ENCODE measurements at places on chromosomes 1 and 21. TPM values are rescaled to one million over a fixed set of nuclear protein-coding genes. Genes with fewer than 3 reads are reported as not detected.

SLC6A17 gene
- 4.1 TPM for total RNA-seq

KCNA3 gene
- total RNA-seq: not detected

SLC45A1 gene
- 10.3 TPM for total RNA-seq

WLS gene
- 15.3 TPM for total RNA-seq

INAVA gene
- 46.3 TPM for total RNA-seq

TNFRSF8 gene
- 0.16 TPM for total RNA-seq

EPHA8 gene
- 0.02 TPM for total RNA-seq

TMIGD3 gene
- total RNA-seq: not detected

TXLNA gene
- 25.9 TPM for total RNA-seq

RGS8 gene
- not detected for total RNA-seq

SETDB1 gene
- 26.1 TPM for total RNA-seq

GTF2B gene
- 28.8 TPM for total RNA-seq

S100A7 gene
- not detected for total RNA-seq

DAB1 gene
- total RNA-seq: not detected

TFF2 gene
- total RNA-seq: not detected

TRPM2 gene
- total RNA-seq: 8.1 TPM

OR2L8 gene
- not detected for total RNA-seq

CLCNKA gene
- not detected for total RNA-seq

ZNF684 gene
- total RNA-seq: 2.3 TPM

ZSWIM5 gene
- 0.46 TPM for total RNA-seq

NLRP3 gene
- total RNA-seq: not detected

HSD3B1 gene
- total RNA-seq: not detected

OVAAL gene
- total RNA-seq: not detected

EFNA1 gene
- total RNA-seq: 31.6 TPM

PPIAL4G gene
- total RNA-seq: not detected

LCK gene
- not detected for total RNA-seq

TNFRSF25 gene
- 4.9 TPM for total RNA-seq

C1QB gene
- total RNA-seq: not detected

CCDC17 gene
- total RNA-seq: 0.14 TPM
